Smooth muscle cell of trachea (primary cell): ENCODE measurements at places on chromosomes 7 and 10. TPM values are rescaled to one million over a fixed set of nuclear protein-coding genes. Genes with fewer than 3 reads are reported as not detected.

The CASP7 gene
- 29.2 and 35.6 TPM in 2 replicates for total RNA-seq

The CUZD1 gene
- 0.58 and 0.66 TPM in 2 replicates for total RNA-seq

The GIMAP1 gene
- not detected in 2 replicates for total RNA-seq

The TAS2R3 gene
- 1.3 and 1.8 TPM in 2 replicates for total RNA-seq

The SLC16A9 gene
- 0.33 and 1.9 TPM in 2 replicates for total RNA-seq

The MMRN2 gene
- 3.6 and 4.8 TPM in 2 replicates for total RNA-seq

The RASA4B gene
- total RNA-seq, result 3.0 and 3.5 TPM in 2 replicates

The CFAP70 gene
- 0.87 and 1.7 TPM in 2 replicates for total RNA-seq

The DLX6 gene
- total RNA-seq, result not detected in 2 replicates

The KIF11 gene
- total RNA-seq, result 3.3 and 44.1 TPM in 2 replicates

The CALCR gene
- not detected in 2 replicates for total RNA-seq

The INMT gene
- total RNA-seq, result 20.1 and 20.8 TPM in 2 replicates

The NPSR1 gene
- total RNA-seq, result not detected in 2 replicates

The CTAGE8 gene
- not detected in 2 replicates for total RNA-seq

The PNLIPRP1 gene
- not detected in 2 replicates for total RNA-seq

The LGI1 gene
- total RNA-seq, result under 0.01 and 0.33 TPM in 2 replicates

The NKX1-2 gene
- under 0.01 TPM in 1 of 2 replicates, not detected in the other for total RNA-seq

The FAM241B gene
- 0.29 TPM in 1 of 2 replicates, not detected in the other for total RNA-seq

The SPDYE8 gene
- total RNA-seq, result 0.17 TPM in 1 of 2 replicates, not detected in the other

The ZRANB1 gene
- 23.3 and 26.8 TPM in 2 replicates for total RNA-seq

The SYT15 gene
- total RNA-seq, result under 0.01 and 0.15 TPM in 2 replicates

The NACAD gene
- 5.0 and 5.1 TPM in 2 replicates for total RNA-seq

The CABCOCO1 gene
- total RNA-seq, result 0.33 and 1.7 TPM in 2 replicates

The SLC18A3 gene
- total RNA-seq, result not detected in 2 replicates

The NYAP1 gene
- total RNA-seq, result 1.3 and 3.5 TPM in 2 replicates

The APBB1IP gene
- total RNA-seq, result 5.4 and 6.3 TPM in 2 replicates

The TMEM120A gene
- 20.7 and 28.6 TPM in 2 replicates for total RNA-seq

The WNT8B gene
- not detected in 2 replicates for total RNA-seq

The GDF2 gene
- total RNA-seq, result not detected in 2 replicates

The PILRB gene
- total RNA-seq, result 7.8 and 8.9 TPM in 2 replicates

The TRIM50 gene
- not detected in 2 replicates for total RNA-seq

The FXYD4 gene
- total RNA-seq, result not detected in 2 replicates

The NUTM2A gene
- total RNA-seq, result 0.29 and 2.3 TPM in 2 replicates

The CYP3A5 gene
- total RNA-seq, result 0.17 and 0.44 TPM in 2 replicates

The ZNF487 gene
- 4.3 and 5.4 TPM in 2 replicates for total RNA-seq

The TMEM130 gene
- total RNA-seq, result 0.44 and 1.7 TPM in 2 replicates

The AGMO gene
- total RNA-seq, result under 0.01 and 1.0 TPM in 2 replicates

The MDFIC gene
- 57.7 and 61.7 TPM in 2 replicates for total RNA-seq

The TSPAN12 gene
- total RNA-seq, result 0.73 and 1.5 TPM in 2 replicates
